ENCODE measurements at places on chromosomes 13 and 19. TPM values are rescaled to one million over a fixed set of nuclear protein-coding genes. Genes with fewer than 3 reads are reported as not detected.

Gene KIR2DL4
- not detected for total RNA-seq

Gene EPSTI1
- total RNA-seq, result 2.6 TPM

GRCh38 chr13:36353001-36353400 is 6.8 kb upstream of the SPART start:
- DNase-seq, result no peak

GRCh38 chr13:43846496-43847158 is 32.9 kb downstream of the CCDC122 start:
- DNase-seq, result no peak

GRCh38 chr13:95300625-95301182 is 547 bp downstream of the ABCC4 start:
- peak; percentile 64 for DNase-seq
